ENCODE measurements at places on chromosomes 13 and 19. TPM values are rescaled to one million over a fixed set of nuclear protein-coding genes. Genes with fewer than 3 reads are reported as not detected.

Gene IGFLR1
- total RNA-seq = 9.4 TPM

Gene EFNA2
- not detected for total RNA-seq

Gene MUC16
- total RNA-seq = 0.04 TPM

Gene PTGER1
- 0.28 TPM for total RNA-seq

Gene PROZ
- total RNA-seq = not detected

Gene GFY
- not detected for total RNA-seq

Gene RAB3A
- total RNA-seq = 1.7 TPM

Gene CFAP97D2
- 0.75 TPM for total RNA-seq

Gene TSKS
- total RNA-seq = 0.08 TPM

Gene USHBP1
- total RNA-seq = 1.9 TPM

Gene EFNB2
- 8.0 TPM for total RNA-seq

Gene ZNF580
- total RNA-seq = 18.1 TPM

Gene MEF2B
- 1.5 TPM for total RNA-seq

Gene SLC1A6
- total RNA-seq = not detected

Gene ATP4B
- not detected for total RNA-seq

Gene CGB1
- not detected for total RNA-seq

Gene NTF4
- total RNA-seq = not detected

Gene ZNF225
- 1.9 TPM for total RNA-seq

Gene WDR88
- not detected for total RNA-seq

Gene KLHL1
- not detected for total RNA-seq

Gene ZNF540
- total RNA-seq = 3.1 TPM

Gene KLC3
- 2.4 TPM for total RNA-seq

Gene DACH1
- total RNA-seq = 0.73 TPM

Gene LILRA1
- 1.5 TPM for total RNA-seq

Gene DHDH
- not detected for total RNA-seq

Gene C19orf73
- 2.1 TPM for total RNA-seq

Gene C19orf25
- 13.9 TPM for total RNA-seq

Gene IGFL1
- total RNA-seq = not detected

Gene ZNF600
- 10.3 TPM for total RNA-seq

Gene ITGBL1
- total RNA-seq = 0.97 TPM

Gene LILRA2
- 0.19 TPM for total RNA-seq

Gene ZNF726
- 0.72 TPM for total RNA-seq

Gene CALR3
- not detected for total RNA-seq

Gene LATS2
- 6.2 TPM for total RNA-seq

Gene KHSRP
- total RNA-seq = 67.2 TPM

Gene ZNF525
- total RNA-seq = 4.7 TPM

Gene CERS1
- total RNA-seq = 0.34 TPM

Gene LIPE
- 6.1 TPM for total RNA-seq

Gene PTGIR
- 0.56 TPM for total RNA-seq

Gene GAPDHS
- not detected for total RNA-seq

Gene PTH2
- total RNA-seq = not detected

Gene SNRPD2
- 130 TPM for total RNA-seq

Gene ZNF266
- 5.1 TPM for total RNA-seq

Gene ZNF444
- 31.5 TPM for total RNA-seq

Gene POU2F2
- total RNA-seq = 5.6 TPM

Gene TMEM143
- total RNA-seq = 3.3 TPM

Gene PCDH9
- total RNA-seq = 1.8 TPM

Gene RASAL3
- total RNA-seq = 0.88 TPM

Gene FREM2
- total RNA-seq = 4.9 TPM

Gene CCL25
- not detected for total RNA-seq

Gene ZNF765
- total RNA-seq = 7.4 TPM

Gene DKKL1
- total RNA-seq = not detected

Gene AMER2
- total RNA-seq = not detected

Gene TEAD2
- 30.6 TPM for total RNA-seq

Gene MAMSTR
- 2.6 TPM for total RNA-seq

Gene IGFL3
- total RNA-seq = not detected

Gene HS6ST3
- 1.6 TPM for total RNA-seq

Gene ZFR2
- 0.06 TPM for total RNA-seq

Gene GARIN5A
- total RNA-seq = 2.6 TPM
